Aorta (tissue), 5 donors: ENCODE measurements at places on chromosomes 4 and X.

DNA sequence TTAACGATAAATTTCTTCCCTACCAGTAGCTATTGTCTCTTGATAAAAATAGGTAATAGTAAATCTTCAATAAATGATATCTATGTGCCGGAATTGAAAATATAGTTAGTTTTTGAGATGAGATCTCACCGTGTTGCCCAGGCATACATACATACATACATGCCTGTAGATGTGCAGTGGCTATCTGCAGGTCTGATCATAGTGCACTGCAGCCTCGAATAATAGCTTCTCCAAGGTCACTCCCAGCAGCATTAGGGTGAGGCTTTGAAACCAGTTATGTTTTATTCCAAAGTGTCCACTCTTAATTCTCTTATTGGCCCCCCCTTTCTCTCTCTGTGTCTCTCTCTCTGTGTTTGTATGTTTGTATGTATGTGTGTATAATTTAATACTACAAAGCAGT is 37.5 kb downstream of the ZFX start:
- no peak for DNase-seq

DNA sequence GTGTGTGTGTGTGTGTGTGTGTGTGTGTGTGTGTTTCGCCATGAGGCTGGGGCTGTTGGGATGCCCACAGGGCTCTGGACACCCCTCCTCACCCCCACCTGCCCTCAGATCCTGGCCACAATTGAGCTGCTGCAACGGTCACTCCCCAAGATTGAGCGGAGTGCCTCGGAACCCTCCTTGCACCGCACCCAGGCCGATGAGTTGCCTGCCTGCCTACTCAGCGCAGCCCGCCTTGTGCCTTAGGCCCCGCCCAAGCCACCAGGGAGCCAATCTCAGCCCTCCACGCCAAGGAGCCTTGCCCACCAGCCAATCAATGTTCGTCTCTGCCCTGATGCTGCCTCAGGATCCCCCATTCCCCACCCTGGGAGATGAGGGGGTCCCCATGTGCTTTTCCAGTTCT is 10.2 kb downstream of the ARAF start:
- DNase-seq = peak; percentile 52

- no peak for DNase-seq
These were observed 65.5 kb upstream of the HOPX start for GRCh38 chr4:56746639-56747038.

DNA sequence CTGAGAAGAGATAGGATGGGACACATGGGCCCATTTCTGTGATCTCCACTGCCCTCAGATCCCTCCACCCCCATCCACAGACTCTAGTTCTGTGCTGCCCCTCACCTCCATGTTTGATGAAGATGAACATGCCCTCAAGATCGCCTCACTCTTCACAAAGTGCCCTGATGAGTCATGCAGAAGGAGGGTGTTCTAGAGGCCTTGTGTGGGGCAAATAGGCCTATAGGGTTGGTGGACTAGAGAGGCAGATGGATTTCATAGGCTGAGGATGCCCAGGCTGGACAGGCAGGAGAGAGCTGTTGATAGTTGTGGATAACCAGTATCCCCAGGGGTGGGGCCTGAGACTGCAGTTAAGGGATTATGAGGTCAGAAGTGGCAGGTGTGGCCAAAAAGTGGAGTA is at the start of gene CXorf65:
TSS of gene CXorf65 (minus strand) at position 314 of the 400 bp plus-strand sequence. CDS start at position 130, 184 bp downstream.
- no peak for DNase-seq

GRCh38 chrX:107447642-107448041 is 1.8 kb upstream of the FRMPD3 start:
- DNase-seq = no peak

GRCh38 chr4:3666263-3666662 is 99.9 kb upstream of the ADRA2C start:
- no peak for DNase-seq

DNA sequence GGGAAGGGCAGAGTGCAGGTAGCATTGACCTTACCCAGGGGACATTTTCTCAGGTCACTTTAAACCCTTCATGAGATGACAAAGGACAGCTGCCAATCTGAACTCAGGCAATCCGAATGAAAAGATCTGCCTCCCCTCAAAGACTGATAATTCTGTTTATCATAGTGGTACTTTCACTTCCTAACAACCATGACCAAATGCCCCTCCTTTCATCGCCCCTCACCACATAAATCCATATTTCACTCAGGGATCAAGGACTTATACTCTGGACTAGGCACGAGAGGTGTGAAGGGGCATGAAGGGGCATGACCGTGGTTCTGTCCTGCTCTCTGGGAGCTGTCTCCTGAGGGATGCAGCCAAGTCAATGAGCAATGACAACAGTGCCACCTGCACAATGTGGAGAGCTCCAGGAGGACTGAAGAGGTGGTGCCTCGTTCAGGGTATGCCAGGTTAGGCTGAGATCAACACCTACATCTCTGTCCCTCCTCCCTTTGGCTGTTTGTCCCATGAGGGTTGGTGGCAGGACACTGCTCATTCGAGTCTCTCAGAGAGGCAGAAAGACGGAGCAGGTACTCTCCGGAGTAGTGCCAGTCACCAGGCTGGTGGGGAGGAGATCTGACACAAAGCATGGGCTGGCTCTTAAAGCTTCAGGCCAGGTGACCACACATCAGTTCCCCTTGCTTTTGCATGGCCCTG is 12.5 kb downstream of the HS3ST1 start:
- DNase-seq = no peak

DNA sequence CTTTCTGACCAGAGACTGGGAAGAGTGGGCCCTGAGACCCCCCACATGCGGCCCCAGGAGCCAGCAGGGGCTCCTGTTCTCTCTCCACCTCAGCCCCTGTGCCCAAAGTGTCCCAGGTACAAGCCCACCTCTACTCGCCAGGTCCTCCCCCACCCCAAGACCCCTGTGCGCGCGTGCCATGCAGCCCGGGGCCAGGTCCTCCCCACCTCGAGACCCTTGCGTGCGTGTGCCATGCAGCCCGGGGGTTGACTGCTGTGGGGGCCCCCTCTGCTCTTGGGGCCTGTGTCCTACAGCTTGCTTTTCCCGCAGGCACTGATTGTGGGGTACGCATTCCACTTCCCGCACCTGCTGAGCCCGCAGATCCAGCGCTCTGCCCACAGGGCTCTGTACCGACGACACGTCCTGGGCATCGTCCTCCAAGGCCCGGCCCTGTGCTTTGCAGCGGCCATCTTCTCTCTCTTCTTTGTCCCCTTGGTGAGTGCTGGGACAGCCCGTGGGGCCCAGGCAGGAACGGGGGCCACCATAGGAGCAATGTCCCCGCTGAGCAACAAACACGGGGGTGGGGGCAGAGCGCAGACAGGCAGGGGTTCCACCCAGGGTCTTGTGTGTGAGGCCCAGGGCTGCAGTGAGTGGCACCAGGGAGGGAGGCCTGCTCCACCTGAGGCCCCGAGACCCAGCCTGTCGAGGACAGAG is 20.3 kb downstream of the DGKQ start:
- peak; percentile 55 for DNase-seq
